Kidney capillary endothelial cell (primary cell): ENCODE measurements at places on chromosomes 13 and 19.

- no peak for DNase-seq
These were observed 1588.0 kb downstream of the SLITRK1 start for GRCh38 chr13:82294226-82294625.

DNA sequence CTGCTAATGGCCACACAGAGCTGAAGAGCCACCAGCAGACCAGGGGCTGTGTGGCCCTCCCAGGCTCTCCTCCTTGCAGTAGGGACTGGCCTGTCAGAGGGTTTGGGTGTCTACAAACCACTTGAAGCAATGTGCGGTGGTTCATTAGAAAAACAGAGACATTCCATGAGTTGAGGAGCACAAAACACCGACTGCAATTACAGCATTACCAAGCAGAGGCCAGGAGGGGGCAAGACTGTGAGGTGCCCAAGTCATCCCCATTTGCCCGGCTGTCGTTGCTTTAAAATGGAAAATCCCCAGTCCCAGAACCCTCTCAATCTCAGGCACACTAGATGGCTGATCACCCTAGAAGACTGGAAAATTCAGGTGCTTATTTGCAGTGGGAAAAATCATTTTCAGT lies 15.0 kb downstream of the TMTC4 start:
- DNase-seq: no peak

- no peak for DNase-seq
These were observed 7.3 kb downstream of the NKPD1 start for GRCh38 chr19:45153339-45154063.

DNA sequence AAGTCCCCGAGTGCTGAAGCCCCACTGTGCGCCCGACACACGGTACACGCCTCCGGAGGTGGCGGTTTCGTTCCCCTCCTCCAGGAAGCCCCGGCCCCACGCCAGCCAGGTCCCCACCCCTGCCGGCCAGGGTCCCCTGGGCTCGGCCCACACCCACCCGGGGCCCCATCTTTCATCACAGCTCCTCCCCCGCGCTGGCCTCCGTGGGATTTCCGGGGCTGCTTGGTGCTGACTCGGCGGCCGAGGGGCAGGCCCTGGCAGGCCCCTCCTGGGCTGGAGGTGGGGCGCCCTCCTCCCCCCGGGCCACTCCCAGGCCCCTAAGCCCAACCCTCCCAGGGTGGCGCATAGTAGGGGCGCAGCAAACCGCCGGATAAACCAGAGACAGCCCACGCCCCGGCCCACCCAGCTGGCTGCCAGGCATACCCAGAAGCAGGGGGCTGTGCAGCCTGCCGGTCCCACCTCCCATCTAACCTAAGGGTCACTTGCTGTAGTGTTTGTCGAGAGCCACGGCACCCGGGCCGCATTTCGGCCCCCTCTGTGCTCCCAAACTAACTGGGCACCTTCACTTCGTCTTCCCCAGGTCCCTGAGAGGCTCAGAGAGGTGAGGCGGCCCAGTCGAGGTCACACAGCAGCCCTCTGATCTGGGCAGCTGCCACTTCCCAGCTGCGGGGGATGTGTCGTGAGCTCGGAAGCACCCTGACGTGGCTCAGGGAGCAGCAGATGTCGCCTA lies 6.6 kb downstream of the ZBTB7A start:
- DNase-seq: no peak

DNA sequence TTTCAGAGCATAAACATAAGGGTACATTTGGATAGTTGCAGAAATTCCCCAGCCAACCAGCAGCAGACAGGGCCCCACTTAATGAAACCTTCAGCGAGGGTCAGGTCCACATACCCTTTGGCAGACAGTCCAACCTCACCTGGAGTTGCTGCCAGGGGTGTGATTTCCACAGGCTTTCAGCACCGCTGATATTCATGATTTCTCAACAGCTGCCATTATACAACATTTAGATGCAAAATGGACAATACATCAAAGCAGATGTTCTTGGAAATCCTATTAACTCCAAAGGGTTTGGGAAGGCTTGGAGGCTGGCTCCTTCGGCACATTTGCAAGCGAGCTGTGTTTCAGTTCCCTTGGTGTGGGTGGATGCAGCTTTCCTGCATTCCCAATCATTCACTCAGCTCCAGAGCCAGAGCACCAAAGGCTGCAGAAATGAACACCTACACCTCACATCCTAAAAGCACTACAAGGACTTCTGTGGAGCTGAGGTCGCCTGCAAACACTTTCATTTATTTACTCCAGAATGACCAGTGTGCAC lies 147.2 kb upstream of the VSTM2B start:
- DNase-seq: no peak

DNA sequence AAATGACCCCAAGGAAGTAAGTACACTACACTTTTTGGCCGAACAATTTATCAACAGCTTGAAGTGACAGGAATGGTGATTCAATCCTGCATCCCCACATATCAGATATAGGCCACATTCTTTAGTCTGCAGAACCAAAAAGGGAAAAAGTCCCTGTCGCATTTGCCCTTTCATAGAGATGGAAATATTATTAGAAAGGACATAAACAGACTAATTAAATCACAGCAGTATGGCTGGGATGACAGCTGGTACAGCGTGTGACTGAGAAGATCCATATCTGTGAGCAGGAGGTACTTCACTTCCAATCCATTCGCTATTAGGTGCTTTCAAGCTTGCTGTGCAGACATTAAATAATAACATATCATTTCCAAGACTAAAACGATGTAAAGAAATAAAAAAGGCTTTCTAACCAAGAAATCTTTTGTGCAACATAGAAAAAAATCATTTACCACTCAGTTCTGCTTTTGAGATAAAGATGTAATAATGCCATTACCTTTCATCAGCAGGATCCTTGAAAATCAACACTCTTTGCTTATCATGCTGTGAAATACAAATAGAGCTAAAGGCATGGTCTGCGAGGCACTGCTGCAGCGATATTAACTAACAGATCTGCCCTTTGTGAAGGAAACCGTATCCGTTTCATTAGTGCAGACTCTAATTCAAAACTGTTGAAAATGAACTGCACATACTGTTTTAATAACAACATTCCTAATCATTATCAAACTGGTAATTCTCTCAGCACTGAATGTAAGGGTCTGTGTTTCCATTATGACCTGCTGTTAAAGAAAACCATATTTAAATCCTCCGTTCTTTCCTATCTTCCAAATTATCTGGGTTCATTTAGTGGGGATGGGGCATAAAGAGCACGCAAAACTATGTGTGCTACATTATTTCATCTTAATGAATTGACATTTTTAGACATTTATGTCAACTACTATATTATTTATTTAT lies 245.6 kb downstream of the DACH1 start:
- DNase-seq: no peak

GRCh38 chr19:19749117-19749907 lies 16.4 kb upstream of the ZNF14 start:
- DNase-seq: no peak

DNA sequence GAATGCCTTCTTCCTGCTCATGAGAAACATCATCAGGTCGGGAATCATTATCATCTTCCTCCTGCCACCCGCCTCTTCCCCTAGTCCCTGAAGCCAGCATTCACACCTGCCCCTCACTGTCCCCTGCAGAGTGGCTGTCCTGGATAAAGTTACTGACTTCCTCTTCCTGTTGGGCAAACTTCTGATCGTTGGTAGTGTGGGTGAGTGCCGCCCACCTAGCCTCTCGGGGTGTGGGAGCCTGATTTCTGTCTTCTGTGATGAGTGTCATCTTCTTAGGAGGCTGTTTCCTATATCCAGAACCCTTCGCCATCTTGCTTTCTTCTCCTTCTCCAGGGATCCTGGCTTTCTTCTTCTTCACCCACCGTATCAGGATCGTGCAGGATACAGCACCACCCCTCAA lies 12.5 kb downstream of the SLC44A2 start:
- no peak for DNase-seq

DNA sequence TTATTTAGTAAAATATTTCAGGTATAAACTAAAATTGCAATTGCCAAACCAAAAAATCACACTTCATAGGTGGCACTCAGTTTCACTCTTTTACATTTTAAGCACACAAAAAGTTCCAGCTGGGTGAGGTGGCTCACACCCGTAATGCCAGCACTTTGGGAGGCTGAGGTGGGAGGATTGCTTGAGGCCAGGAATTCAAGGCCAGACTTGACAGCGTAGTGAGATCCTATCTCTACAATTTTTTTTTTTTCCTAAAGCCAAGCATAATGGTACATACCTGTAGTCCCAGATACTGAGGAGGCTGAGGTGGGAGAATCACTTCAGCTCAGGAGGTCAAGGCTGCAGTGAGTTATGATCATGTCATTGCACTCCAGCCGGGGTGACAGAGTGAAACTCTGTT lies 20.6 kb upstream of the SLC46A3 start:
- no peak for DNase-seq

DNA sequence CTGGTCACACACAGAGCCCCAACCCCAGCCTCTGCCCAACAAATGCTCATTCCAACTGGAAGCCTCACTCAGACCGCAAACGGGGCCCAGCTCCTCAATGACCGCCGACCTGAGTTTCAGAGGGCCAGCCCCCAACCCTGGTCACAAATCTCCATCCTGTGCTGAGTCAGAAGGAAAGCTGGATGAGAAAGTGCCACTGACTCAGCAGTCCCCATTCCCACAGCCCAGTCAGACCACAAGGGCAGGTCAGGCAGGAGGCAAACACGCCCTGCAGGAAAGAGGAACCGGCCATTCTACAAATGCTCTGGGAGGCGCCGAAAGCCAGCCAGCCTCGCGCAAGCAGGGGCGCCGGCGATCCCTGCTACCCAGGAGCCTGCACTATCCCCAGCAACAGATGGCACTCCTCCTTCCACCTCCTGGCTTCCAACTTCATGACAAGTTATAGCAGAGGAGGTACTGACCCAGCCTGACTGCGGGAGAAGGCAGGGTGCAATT lies 14.1 kb upstream of the PRKD2 start:
- DNase-seq: peak; percentile 91

GRCh38 chr19:3494051-3494450 lies 6.4 kb downstream of the DOHH start:
- no peak for DNase-seq

DNA sequence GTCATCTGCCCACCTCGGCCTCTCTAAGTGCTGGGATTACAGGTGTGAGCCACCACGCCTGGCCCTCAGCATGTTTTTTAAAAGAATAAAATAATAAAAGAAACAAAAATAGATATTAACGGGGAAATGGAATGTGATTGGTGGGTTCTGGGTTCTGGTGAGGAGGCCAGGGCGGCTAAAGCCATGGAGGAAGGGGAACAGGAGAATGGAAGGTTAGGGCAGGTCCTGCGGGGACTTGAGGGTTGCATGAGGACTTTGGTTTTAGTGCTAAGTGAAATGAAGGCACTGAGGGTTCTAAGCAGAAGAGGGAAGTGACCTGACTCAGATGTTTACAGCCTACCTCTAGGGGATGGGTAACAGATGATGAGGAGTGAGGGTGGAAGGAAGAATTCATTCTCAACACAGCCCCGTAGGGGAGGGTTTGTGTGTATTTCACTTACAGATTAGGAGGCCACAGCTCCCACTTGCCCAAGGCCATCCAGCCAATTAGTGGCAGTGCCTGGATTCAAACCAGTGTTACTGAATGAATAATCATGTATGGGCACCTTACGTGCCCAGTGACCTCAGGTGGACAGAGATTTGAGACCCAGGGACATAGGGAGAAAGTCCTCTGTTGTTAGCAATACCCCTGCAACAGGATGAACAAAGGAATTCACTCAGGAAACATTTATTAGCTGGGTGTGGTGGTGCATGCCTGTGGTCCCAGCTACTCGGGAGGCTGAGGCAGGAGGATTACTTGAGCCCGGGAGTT lies 6.7 kb upstream of the MRPL4 start:
- no peak for DNase-seq

DNA sequence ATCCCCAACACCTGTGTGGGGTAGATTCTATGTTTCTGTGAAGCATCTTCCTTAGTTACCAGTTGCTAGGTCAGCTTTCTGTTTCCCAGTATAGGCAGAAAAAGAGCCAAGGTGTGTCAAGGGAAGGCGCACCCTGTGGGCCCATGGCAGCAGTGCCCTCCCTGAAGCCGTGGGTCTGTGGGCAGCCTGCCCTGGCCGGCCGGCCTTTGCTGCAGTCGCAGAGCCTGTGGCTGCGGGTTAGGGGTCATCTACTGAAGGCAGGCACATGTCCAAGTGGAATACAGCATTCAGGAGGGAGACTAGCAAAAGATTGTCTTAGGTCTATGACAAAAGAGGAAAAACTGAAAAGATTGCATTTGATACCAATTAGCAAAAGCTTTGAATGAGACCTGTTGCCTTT lies 214.0 kb downstream of the IRS2 start:
- no peak for DNase-seq

- no peak for DNase-seq
These were observed 34.6 kb downstream of the NHLRC3 start for GRCh38 chr13:39072842-39073241.

- DNase-seq: no peak
These were observed 14.5 kb downstream of the PPFIA3 start for GRCh38 chr19:49133621-49134454.

DNA sequence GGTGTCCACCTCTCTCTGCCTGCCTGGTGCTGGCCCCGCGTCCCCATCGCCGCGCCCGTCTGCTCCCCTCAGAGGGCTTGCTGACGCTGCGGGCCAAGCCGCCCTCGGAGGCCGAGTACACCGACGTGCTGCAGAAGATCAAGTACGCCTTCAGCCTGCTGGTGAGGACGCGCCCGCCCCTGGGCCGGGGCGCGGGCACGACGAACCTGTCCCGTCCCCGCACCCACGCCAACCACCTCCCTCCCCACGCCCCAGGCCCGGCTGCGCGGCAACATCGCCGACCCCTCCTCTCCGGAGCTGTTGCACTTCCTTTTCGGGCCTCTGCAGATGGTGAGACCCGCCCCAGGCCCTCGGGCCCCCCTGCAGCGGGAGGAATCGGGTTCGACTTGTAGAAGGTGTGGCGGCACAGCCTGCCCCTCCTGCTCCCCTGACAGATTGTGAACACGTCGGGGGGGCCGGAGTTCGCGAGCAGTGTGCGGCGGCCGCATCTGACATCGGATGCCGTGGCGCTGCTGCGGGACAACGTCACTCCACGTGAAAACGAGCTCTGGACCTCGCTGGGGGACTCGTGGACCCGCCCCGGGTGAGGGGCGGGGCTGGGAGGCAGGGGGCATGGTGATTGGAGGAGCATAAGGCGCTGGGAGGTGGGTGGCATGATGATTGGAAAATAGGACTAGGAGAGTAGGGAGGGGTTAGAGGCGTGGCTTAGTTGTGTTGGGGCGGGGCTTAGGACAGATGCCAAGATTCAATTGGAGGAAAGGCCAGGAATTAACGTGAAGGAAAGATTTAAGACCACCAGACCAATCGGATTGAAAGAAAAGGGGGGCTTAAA lies 6.6 kb downstream of the EPS8L1 start:
- no peak for DNase-seq

GRCh38 chr13:51730927-51731326 lies 73.0 kb downstream of the DHRS12 start:
- DNase-seq: no peak

DNA sequence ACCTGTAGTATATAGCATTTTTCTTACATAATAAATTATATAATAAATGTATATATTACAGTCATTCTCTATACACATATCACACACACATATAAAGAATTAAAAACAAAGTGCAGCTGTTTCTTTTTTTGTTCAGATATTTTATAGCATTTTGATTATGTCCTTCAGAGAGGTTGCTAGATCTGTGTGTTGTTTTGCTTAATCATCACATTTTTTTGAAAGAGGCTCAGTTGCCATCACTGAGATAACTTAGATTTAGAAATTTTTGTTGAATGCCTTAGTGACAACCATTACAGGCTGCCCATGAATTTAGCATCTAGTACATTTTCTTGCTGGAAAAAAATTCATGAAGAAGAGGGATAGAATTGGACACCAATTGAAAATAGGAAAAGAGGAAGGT lies 545.2 kb upstream of the PCDH9 start:
- DNase-seq: no peak
